GM04504 (cell line): ENCODE measurements at places on chromosomes 6 and 20.

GRCh38 chr6:134146268-134147033 is 94.0 kb upstream of the SLC2A12 start:
- DNase-seq, result no peak

DNA sequence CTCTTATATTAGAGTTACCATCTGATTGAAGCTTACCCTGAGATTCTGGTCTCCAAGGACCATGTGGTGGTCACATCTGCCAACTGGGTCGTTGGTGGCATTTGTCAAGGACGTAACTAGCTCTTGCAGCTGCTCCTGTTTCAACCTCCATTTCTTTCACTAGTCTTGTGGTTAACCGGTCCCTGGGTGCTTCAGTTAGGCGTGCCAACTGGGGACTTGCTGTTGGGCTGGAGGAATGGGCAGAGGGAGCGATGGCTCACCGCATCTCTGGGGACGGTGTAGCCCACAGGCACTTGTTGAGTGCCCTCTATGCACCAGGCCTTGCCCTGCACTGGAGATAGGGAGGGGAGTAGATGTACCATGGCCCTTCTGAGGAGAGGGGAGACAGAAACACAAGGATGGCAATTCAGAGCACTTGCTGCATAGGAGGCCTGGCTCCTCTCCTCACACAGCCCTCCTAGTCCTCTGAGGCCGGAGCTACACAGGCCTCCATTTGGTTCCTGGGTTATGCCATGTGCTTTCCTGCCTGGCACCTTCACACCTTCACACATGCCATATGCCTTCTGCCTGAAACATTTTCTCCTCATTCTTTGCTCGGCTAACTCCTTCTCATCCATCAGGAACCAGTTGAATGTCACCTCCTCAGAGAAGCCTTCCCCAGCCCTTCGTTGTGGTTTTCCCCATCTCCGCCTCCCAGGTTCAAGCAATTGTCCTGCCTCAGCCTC is 20.0 kb upstream of the ASXL1 start:
- DNase-seq, result no peak

- DNase-seq, result no peak
Observed at GRCh38 chr20:48102076-48102787, 317.0 kb upstream of the SULF2 start.

- DNase-seq, result no peak
Observed at GRCh38 chr6:159463119-159463829, 229.8 kb downstream of the SOD2 start.

GRCh38 chr6:31573239-31574105 is 1.4 kb downstream of the LTA start:
- DNase-seq, result no peak

GRCh38 chr6:46090115-46091079 is 39.4 kb upstream of the ENPP4 start:
- peak; percentile 15 for DNase-seq

- no peak for DNase-seq
Observed at GRCh38 chr6:37802810-37803209, 16.7 kb upstream of the ZFAND3 start.

- DNase-seq, result no peak
Observed at GRCh38 chr6:112468359-112468758, 121.2 kb downstream of the RFPL4B start.

- no peak for DNase-seq
Observed at GRCh38 chr6:159075506-159076228, 30.9 kb upstream of the TAGAP start.

DNA sequence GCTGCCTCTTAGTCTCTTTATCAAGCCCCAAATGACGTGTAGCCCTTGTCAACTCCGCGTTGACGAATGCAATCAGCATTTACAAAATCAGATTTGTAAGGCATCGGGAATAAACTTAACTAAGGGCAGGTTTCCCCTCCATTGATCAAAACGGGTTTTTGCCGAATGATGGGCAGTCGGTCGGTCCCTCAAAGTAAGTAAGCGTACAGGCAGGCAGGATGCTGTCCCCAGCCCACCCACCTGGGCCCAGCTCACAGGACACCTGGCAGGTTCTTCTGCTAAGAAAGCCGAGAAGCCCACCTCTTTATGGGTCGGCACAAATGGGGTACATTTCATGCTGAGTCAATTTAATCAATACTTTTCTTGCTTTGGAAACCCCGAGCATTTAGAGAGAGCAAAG is 22.0 kb upstream of the MAFB start:
- DNase-seq, result no peak

DNA sequence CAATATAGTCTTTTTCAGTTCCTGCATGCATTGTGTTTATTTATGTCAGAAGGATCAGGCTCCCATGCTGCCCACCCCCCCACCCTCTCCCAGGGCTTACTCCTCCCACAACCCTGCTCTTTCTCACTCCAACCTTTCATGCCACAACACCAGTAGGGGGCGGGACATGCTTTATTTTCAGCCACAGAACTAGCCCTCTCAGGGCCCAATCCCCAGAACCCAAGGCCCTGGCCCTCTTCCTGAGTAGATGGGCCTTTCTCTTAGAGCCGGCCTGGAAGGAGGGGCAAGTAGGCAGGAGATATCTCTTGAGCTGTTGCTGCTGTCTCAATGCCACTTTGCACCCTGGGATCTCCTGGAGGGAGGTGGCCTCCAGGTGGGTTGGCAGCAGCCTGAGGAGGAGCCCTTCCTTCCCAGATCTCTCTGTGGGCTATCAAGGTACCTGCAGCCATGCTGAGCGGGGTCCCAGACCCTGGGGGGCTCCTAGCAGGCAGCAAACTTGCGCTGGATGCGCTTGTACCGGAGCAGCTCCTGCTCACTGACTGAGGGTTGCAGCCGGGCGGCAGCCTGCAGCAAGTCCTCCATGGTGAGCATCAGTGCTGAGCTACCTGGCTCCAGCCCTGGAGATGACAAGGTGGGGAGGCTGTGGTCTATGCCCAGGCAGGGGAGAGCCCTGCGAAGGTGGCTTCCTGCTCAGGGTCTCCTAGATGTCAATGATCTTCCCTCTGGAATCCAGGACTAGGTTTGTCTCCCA is 3.5 kb downstream of the GNMT start:
- DNase-seq, result no peak

DNA sequence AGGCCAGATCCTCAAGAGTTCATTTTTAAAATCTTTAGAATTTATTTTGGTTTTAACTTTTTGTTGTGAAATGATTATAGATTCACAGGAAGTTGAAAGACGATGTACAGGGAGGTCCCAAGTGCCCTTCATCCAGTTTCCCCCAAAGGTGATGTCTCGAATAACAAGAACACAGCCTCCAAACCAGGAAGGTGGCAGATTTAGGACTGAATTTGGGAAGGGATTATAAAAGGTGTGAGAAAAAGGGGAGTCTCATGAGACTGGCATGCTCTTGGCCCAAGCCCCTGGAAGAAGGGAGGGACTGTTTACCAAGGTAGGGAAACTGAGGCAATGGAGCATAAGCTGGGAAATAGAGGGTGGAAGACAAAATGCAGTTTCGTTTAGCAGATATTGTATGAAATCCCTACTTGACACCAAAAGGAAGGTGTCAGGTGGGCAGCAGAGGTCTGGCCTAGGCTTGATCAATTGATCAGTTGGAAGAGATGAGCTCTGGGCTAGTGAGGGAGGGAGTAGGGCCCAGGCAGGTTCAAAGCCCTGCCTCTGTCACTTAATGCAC is 81.2 kb downstream of the BMP7 start:
- no peak for DNase-seq

DNA sequence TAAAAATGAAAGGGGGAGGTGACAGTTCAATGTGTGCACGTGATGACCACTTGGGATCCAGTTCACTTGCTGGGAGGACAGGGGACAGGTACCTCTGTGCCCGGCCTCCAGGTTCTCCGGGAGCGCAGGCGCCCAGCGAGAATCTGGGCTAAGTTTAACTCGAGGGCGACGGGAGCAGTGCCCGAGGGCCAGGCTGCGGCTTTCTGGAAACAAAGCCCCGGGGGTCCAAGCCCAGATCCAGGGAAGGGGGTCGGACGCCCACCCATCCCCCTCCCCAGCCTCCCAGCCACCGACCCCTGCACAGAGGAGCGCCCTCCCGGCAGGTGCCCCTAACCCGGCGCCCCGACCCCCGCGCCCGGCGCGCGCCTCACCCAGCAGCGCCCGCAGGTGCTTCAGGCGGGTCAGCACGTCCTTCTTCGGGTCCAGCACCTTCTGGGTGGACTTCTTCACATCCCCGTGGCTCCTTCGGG is 405 bp downstream of the RALGAPA2 start:
- DNase-seq, result no peak

- DNase-seq, result no peak
Observed at GRCh38 chr20:12748359-12748994, 260.3 kb upstream of the SPTLC3 start.

GRCh38 chr6:43671801-43672690 is 15.5 kb downstream of the MRPS18A start:
- no peak for DNase-seq

GRCh38 chr6:19811397-19812079 is 25.6 kb upstream of the ID4 start:
- DNase-seq, result no peak

DNA sequence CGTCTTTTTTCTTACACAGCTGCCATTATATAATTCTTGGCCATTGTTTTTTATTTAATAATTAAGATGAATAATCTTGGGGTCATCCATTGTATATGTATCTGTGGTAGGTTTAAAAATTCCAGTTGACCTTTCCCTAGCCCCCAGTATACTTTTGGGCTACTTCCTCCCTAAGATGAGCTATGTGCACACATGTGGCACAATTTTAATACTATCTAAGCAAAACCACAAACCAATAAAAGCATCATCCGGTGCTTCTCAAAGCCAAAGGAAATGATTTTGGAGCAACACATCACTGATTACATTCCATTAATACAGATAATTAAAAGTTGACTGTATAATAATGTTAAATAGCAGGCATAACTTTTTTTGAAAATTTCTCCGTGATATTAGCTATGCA is 161.2 kb downstream of the ATXN1 start:
- no peak for DNase-seq

DNA sequence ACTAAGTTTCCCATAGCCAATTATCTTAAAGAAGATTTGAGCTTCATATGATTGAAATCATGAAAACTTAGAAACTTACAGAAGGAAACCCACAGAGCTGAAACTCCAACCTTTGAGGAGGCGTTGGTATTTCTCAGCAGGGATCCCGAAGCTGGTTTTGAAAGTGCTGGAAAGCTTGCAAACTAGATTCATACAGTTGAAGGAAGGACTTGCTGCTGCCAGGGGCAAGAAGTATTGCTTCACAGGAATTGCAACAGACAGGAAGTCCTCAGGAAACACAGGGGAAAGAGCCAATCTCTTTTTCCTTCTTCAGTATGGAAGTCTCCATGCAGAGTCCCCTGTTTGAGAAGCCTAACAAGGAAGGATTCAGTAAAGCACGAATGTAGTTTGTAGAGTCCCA is 419.7 kb downstream of the CD109 start:
- DNase-seq, result no peak

DNA sequence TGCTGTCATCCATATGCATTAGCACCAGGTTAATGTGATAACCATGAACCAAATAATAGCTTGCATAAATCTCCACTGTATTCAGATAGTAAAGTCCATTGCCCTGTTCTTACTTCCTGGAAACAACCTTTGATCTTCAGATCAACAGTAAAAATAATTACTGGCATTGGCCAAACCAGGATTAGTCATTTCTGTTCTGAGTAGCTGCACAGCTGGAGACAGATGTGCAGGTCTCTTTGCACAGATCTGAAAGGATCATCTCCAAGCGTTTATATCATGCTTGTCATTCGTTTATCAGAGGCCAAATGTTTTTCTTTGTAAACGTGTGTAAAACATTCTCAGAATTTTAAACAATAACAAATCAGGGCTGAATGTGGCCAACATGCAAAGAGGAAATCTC is 134.4 kb upstream of the HMGCLL1 start:
- no peak for DNase-seq

- DNase-seq, result no peak
Observed at GRCh38 chr20:23337312-23337711, 13.3 kb upstream of the NXT1 start.

GRCh38 chr20:58942549-58942948 is 38.5 kb upstream of the NELFCD start:
- DNase-seq, result no peak

DNA sequence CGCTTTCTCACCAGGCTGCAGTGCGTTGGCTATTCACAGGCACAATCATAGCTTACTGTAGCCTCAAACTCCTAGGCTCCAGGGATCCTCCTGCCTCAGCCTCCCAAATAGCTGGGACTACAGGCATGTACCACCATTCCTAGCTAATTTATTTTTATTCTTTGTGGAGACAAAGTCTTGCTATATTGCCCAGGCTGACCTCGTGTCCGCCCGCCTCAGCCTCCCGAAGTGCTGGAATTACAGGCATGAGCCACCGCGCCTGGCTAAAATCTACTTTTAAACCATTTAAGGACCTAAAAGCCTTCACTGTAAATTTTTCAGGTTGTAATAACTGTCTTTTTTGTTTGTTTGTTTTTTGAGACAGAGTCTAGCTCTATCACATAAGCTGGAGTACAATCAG is 15.2 kb downstream of the SAMHD1 start:
- DNase-seq, result no peak

- DNase-seq, result no peak
Observed at GRCh38 chr6:74733830-74734620, 471.8 kb downstream of the COL12A1 start.

DNA sequence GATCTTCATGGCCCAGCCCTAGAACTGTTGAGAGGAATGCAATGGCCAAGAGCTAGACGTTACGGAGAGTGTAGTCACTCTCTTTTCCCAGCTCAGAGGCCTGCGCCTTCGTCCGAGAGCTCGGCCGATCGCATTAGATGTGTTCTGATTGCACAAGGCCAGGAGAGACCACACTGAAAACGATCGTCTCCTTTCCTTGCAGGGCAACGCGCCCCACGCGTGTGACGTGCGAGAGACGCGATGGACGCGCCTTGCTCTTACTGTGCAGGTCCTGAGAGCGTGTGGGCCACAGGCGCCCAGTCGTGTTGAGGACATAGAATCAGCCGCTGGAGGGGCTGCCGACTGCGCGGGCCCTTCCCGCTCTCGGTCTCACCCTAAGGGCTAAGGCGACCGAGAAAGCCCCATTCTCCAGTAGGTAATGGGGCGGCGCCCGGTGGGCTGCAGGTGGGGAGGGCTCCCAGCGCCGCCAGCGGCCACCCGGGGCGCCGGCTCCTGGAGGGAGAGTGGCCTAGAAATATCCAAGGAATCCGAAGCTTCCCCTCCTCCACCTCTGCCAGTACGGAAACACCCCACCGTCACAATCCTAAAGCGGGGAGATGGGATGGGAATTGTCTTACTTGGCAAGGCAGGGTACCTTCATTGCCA is 26.9 kb downstream of the TFAP2B start:
- no peak for DNase-seq

- DNase-seq, result no peak
Observed at GRCh38 chr20:62716198-62716940, 7.7 kb downstream of the NTSR1 start.

DNA sequence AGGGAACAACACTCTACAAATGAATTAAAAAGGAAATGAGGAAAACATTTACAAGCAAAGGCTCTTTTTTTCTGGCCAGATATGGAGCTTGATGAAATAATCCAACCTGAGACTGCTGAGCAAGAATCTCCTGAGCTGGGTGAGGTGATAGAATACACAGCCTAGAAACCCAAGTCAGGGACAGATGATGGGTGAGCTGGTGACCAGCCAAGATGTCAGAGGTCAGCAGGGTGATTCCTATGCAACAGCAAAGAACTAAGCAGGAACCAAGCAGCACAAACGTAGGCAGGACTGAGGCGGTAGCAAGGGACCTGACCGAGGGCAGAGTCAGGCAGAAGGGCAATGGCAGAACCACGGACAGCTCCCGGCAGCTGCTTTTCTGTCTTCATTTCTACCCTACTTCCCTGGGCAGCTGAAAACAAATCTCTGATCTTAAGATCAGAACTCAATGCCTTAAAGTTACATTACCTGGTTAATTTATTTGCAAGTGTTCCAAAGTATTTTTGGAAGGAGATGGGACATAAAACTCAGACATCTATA is 75.1 kb downstream of the CDC40 start:
- DNase-seq, result no peak

- DNase-seq, result no peak
Observed at GRCh38 chr6:159450815-159451465, 242.1 kb downstream of the SOD2 start.
